ENCODE measurements at places on chromosomes 5 and 9. TPM values are rescaled to one million over a fixed set of nuclear protein-coding genes. Genes with fewer than 3 reads are reported as not detected.

PPIC gene
- 39.2 TPM for total RNA-seq

TMC1 gene
- total RNA-seq: 3.5 TPM

CTXN3 gene
- not detected for total RNA-seq

GPRIN1 gene
- total RNA-seq: 0.13 TPM

QRFP gene
- not detected for total RNA-seq
